ENCODE measurements at places on chromosomes 2 and 18.

- DNase-seq: no peak
These were observed 208.4 kb downstream of the TNS1 start for GRCh38 chr2:217794133-217794986.

DNA sequence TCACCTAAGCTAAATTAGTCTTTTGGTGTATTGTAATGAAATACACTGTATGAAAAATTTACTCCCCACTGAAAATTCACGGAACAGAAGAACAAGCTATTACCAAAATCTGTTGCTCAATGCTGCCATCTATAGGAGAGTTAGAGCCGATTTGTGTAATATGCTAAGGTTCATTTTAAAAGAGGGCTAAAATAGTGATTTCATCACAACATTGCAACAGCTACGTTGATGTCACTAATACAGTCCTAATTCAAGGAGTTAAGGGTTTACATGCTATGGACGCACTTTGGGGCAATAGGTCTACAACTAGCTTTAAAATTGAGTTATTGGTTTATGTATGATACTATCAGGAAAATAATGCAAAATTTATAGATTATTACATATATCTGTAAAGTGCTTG lies 3.0 kb upstream of the IRS1 start:
- DNase-seq: peak; percentile 75

DNA sequence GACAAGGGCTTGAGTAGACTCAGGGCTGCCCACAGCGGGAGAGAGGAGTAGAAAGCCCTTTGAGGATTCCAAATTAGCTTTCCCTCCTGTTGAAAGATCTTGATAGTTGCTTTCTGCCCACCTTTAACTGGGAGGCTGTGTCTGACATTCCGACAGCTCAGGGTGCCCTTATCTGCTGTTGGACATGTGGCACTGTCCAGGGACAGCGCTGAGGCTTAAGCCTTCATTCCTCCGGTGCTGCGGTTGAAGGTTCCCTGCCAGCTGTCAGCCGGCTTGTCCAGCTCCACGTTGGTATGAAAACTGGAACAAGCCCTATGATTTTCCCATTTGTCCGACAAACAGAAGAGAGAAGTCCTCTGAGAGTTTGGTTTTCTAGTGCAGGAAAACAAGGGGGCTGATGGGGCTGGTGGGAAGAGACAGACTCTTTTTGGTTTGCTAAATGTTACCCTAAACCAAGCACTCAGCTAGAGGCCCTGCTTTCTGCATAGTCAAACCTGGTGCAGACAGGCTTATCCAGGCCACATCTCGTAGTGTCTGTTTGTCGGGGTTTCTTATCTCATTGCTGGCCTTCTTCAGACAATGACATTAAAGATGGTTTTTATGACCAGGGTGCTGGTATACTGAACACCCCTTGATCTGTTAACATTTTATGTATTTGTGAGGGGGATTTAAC lies 24.5 kb downstream of the GREB1 start:
- no peak for DNase-seq

DNA sequence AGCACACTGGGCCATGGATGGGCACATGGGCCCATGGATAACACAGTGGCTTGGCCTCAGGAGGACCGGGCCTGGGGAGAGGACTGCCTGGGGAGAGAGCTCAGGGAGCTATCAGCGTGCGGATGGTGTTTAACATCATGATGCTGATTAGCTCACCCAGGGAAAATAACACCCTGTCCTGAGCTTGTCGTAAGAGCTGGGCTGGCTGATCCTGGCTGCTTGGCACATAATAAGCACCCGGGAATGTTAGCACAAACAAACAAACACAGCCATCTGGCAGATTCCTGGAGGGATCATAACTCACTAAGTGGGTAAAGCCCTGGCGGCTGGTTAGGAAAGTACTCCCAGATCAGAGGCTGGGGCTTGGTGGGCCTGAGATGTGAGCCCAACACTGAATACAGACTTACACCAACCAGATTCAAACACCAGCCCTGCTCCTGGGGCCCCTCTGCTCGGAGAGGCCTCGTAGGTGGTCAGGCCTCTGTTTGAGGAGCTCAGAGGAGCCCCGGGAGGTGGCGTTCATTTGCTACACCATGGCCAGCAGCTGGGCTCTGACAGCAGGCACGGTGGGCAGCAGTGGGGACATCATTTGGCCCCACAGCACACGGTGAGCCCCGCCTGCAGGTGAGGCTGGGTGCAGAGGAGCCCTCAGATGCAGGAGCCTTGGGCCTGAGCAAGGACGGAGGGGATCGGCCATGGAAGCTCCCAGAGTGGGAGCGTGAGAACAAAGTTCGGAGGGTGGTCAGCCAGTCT lies 193.4 kb upstream of the HDAC4 start:
- no peak for DNase-seq

GRCh38 chr18:21742315-21742687 lies 1.7 kb downstream of the MIB1 start:
- DNase-seq: peak; percentile 27

DNA sequence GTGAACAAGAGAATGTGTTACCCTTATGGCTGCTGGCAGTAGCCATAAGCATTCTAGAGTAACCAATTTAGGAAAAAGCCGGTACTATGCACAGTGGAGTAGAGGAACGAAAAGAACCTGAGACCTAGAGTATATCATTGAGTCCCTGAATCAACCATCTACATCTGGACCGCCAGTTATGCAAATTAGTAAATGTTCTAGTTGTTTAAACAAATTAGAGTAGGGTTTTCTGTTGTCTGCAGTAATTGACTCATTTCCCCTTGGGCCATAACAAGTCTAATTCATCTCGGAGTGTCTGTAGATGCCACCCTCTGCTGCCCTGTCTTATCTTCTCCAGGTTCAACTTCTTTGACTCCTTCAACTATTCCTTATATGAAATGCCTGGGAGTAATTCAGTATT lies 60.1 kb upstream of the CAPN13 start:
- DNase-seq: no peak

- DNase-seq: no peak
These were observed 431.8 kb upstream of the SPHKAP start for GRCh38 chr2:228613133-228613850.

- no peak for DNase-seq
These were observed 82.6 kb upstream of the SKOR2 start for GRCh38 chr18:47333926-47334635.

DNA sequence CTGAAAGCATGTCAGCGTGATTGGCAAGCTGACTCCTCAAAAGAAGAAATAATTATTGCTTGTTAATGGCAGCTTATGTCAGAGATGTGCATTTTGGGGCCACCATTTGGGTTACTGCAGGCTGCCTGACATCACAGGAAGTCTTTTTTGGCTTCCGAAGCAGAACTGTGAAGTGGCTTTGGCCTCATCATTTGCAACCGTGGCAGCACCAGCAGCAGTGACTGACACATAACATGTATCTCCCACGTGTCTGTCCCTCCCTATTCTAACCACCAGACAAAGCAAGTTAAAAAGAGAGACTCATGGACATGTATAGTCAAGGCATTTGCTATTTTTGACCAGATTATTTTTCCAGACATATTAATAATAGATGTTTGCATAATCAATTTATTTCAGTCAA lies 488.7 kb upstream of the ACVR2A start:
- no peak for DNase-seq

DNA sequence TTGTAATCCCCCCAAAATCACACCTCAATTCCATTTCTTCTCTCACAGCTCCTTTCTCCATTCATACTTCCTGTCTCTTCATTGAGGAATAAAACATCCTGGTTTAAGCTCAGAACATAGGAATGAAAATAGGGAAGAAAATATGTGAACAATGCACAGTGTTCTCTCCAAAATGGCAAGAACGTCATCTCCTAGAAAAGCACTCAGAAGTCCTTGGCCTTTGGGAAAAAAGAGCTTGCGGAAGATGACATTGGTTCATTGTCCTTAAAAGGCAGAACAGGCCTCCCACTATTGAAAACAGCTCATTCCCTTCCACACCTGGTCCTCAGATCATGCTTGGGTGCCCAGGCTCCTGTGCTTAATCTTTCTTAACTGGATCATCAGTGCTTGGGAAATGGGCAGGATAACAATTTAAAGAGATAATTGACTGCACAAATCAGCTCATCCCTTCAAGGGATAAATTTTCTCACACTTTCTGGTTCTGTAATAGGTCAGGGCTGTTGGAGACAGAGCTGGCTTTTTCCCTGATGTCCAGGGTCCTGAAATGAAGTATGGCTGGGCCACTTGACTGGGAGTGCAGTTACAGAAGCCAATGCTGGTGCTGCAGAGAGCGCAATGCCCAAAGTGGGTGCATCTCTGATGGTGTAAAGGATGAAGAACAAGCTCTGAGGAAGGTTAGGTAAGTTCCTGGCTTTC lies 69.2 kb downstream of the MARCHF4 start:
- no peak for DNase-seq

DNA sequence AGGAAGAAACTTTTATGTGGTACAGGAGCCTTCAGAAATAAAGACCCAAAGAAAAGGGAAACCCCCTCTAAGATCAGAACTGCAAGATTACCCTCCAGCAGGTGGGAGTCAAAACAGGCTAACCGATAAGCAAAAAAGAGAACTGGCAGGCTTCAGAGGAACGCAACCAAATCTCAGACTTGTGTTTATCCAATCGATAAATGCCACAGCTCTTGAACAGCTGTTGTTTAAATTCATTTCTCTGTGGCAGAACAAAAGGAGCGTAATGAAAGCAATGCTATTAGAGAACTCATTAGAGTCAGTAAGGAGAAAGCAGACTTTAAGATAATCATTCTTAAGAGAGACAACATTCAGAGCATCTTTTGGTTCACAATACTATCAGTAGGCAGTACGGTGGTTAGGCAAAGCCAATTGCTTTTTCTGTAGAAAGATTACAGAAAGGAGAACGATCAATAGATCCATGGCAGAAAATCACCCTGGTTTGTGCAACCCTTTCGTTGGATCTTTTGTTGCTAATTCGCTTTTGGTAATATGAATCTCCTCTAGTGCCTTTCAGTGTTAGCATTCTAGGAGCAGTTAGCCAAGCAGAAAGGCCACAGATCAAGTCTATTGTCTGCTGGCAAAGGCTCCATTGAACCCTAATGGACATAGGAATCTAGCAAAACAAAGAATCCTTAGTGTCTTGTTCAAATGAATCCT lies 476.4 kb upstream of the CHST9 start:
- no peak for DNase-seq

DNA sequence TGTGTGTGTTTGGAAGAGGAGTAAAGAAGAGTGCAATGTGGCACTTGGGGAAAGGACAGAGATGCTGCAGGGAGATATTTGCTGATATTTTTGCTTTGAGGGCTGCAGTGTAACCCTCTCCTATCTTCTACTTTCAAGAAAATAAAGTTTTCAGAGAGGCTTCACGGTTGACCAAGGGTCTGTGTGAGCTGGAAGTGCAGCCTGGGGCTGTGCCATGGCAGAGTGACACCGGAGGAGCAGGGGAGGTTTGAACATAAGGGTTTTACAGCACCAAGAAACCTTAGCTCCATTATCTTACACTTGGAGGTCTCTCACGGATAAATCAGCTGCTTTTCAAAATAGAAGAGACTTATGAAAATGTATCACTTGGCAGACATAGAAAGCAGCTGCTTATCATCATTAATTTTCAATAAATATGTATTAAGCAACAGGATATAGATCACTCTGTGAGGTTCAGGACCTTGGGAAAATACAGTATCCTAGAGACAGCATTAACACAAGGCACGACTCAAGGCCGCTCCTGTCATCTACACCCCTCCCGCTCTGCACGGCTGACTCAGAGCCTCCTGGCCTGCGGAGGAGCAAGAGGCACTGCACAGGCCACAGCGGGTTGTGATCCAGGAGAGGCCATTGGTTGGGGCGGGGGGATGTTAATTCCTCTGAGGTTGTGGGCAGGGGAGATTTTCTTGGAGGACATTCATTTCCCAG lies 127.8 kb downstream of the COPS8 start:
- no peak for DNase-seq

GRCh38 chr2:178136321-178137025 lies 24.2 kb downstream of the RBM45 start:
- DNase-seq: no peak

DNA sequence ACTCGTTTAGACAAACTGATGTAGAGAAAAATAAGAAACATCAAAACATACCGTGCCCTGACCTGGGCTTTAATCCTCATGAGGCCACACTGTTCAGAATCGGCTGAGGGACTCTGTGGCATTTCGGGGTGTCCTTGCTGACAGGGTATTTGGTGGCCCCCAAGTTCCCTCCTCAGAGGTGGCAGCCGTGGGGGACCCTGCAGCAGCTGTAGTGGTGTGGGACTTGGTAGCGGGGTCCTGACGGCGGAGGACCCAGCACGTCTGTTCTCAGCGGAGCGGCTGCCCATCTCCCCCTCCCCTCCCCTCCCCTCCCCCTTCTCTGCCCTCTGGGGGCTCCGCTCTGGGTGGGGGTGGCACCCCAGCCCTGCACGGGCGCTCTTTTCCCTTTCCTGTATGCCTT lies 18.4 kb downstream of the KCNG2 start:
- no peak for DNase-seq

GRCh38 chr2:192098814-192099491 lies 95.8 kb downstream of the TMEFF2 start:
- DNase-seq: no peak

GRCh38 chr2:19131871-19132270 lies 226.6 kb downstream of the OSR1 start:
- DNase-seq: no peak

DNA sequence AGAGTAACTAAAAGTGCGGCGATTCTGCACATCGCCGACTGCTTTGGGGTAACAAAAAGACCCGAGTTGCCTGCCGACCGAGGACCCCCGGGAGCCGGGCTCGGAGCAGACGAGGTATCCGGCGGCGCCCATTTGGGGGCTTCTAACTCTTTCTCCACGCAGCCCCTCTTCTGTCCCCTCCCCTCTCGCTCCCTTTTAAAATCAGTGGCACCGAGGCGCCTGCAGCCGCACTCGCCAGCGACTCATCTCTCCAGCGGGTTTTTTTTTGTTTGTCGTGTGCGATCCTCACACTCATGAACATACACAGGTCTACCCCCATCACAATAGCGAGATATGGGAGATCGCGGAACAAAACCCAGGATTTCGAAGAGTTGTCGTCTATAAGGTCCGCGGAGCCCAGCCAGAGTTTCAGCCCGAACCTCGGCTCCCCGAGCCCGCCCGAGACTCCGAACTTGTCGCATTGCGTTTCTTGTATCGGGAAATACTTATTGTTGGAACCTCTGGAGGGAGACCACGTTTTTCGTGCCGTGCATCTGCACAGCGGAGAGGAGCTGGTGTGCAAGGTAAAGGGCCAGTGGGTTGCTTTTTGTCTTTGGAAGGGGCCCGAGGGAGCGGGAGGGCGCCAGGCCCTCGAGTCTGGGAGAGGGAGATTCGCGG lies 1.4 kb downstream of the TRIB2 start:
- DNase-seq: no peak

GRCh38 chr2:64326578-64327050 lies 127.3 kb upstream of the LGALSL start:
- DNase-seq: no peak

DNA sequence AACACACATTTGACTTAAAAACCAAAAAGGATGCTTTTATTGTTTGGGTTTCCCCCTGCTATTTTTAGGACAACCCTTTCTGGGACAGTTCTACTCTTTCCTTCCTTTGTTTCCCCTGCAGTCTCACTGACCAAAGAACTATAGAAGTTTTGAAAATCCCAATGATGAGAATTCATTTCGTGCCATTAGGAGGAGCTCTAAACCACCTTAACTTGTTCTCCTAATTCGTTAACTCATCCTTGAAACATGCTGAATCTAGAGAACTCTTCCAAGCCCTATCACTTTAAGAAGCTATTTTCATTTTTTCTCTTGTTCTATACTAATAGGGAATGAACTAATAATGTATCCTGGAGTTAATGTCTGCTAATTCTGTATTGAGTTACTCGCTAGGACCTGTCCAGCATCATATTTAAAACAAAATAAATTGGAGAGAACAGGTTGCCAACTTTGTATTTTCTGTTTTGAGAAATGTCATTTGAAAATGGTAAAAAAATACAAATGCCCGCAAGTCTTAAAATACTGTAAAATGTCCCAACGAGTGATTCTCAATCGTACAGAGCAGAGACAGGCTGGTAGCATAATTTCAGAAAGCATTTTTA lies 62.9 kb downstream of the AFTPH start:
- peak; percentile 80 for DNase-seq
